ENCODE measurements at places on chromosomes 16 and 17.

GRCh38 chr17:81448950-81449349, 53.7 kb downstream of the BAHCC1 start:
- DNase-seq, result no peak

DNA sequence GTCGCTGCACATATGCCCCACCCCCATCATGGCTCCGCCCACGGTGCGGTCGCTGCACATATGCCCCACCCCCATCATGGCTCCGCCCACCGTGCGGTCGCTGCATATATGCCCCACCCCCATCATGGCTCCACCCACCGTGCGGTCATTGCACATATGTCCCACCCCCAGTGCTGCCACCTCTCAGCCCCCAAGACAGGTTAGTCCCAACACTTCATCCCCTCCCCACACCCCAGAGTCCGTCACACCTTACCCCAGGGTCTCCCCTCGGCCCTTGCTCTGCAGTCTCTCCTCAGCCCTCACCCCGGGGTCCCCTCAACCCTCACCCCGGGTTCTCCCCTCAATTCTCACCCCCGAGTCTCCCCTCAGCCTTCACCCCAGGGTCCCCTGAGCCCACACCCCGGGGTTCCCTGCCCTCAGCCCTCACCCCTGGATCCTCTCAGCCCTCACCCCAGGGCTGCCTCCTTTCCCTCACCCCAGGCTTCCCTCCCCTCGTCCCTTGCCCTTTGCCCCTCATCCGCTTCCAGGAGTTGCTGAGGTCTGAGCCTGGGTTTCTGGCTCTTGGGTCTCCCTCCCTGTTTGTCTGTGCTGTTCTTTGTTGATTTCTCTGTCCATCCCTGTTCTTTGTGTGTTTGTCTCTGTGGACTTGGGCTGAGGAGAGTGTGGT, 25.6 kb downstream of the TPSG1 start:
- no peak for DNase-seq

- no peak for DNase-seq
These were observed 59.2 kb downstream of the PLD6 start for GRCh38 chr17:17146786-17147406.

DNA sequence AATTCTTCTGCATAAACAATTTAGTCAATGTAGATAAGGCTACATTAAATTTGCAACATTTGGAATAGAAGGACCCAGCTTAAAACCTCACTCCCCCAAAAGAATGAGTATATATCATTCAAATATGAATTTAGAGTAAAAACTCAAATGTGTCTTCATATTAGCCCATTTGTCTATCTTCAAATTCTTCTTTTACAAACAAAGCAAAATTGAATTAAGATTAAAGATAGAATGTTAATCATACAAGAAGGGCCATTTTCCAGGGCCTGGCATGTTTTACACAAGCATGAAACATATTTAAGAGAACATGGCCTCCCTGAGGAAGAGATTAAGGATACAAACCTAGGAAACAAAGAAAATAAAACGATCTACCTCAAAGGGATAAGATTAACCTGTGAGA, 8.4 kb downstream of the TOX3 start:
- DNase-seq, result no peak

GRCh38 chr17:76734080-76734840, 2.9 kb downstream of the SRSF2 start:
- DNase-seq, result no peak

DNA sequence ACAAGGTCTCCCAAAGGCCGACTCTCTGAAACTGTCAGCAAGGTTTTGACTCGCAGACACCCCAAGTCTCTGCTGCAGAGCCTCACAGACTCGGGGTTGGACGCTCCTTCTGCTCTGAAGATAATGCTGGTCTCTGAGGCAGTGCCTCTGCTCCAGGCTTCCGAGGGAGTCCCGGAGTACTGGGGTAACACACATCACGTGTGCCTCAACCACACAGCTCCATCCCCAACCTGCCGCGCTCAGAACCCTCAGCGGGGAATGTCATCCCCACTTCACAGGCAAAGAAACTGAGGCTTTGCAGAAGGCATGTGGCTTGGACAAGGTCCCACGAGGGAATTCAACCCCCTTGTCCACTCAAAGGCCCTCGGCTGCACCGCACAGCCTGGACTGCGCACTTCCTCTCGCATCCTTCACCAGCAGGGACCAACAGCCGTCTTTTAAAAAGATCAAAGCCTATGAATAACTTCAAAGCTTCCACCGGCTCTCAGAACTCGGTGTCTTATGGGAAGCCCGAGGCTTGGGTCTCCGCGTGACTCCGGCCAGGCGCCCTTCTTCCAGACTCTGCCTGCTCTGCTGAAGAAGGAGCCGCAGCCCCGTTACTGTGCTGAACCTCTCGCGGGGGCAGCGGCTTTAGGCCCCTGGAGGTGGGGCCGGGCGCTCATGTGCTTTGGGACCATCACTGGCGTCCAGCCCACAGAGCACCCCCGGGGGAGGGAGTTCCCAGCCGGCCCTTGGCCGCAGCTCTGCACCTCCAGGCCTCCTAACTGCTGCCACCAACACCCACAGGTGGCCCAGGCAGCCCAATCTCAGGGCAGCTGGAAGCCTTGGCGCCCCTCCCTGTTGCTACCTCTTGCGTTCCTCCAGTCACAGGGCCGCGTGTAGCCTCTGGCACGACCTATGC, 2.2 kb downstream of the TMEM204 start:
- DNase-seq, result peak; percentile 36

- no peak for DNase-seq
These were observed 50.4 kb downstream of the SLFN5 start for GRCh38 chr17:35293151-35293847.

DNA sequence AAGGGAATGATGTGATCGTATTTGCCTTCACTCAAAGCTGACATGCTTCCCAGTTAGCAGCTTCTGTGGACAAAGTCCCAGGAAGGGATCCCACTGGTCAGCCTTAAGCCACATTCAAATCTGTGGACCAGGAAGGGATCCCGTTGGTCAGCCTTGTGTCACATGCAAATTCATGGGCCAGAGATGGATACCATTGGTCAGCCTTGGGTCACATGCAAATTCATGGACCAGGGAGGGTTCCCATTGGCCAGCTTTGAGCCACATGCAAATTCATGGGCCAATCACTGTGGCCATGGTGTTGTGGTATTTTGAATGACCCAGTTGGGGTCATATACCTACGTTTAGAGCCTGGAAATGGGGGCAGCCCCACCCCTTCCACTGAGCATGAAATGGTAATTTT, 201.6 kb downstream of the HS3ST4 start:
- DNase-seq, result no peak

GRCh38 chr16:69741951-69742904, 12.5 kb downstream of the NOB1 start:
- no peak for DNase-seq

DNA sequence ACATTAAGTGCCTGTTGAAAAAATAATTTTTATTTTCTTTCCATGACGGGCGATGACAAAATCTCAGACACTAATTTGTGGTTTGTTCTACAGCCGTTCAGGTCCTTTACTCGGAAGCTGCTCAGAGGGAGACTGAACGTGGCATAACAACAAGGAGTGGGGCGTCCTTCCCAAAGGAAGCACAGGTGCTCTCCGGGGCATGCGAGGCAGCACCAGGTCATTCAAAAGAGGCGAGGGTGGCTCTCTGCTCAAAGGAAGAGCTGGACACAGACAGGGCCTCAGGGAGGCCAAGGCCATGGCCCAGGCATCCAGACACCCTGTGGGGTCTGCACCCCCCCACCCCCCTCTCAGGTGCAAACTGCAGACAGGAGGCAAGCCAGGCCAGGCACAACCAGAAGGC, 16.2 kb downstream of the UNKL start:
- DNase-seq, result no peak

- DNase-seq, result no peak
These were observed 106.2 kb downstream of the N4BP1 start for GRCh38 chr16:48503779-48504178.

DNA sequence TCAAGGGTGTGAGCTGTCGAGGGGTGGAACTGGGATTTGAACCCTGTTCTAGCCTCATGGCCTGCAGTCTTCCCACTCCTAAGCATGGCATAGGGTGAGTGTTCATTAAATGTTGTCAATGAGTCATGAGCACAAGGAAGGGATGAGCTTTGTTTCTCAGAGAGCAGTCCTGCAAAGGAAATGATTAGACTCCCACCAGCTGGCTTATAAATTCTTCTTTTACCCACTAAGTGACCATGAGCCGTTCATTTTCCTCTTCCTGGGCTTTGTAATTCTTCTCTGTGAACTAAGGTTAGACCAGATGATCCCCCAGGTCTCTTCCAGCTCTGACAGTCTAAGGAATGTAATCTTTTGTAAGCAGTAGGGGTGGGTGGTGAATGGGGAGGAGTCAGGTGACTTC, 47.9 kb upstream of the HNF1B start:
- DNase-seq, result no peak

DNA sequence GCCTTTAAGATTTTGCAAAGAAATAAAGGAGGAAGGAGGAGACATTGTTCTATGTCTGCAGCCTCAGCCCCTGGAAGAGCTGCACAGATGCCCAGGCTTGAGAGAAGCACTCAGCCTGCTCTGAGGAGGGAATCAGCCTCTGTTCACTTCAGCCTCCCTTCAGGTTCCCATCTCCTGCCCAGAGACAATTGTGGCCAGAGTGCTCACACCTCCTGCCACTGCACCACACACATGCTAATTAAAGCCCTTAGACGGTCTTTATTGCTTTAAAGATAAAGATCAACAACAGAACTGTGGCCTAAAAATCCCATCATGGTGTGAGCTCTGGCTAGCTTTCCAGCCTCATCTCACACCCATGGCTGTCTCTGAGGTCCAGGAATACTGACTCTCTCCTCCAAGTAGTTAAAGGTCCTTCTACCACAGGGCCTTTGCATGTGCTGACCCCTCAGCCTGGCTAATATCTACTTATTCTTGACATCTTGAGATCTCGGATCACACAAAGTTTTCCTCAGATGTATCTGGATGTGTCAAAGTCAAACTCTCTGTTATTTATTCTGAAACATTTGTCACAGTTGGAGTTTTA, 33.8 kb downstream of the CHD9NB start:
- no peak for DNase-seq

DNA sequence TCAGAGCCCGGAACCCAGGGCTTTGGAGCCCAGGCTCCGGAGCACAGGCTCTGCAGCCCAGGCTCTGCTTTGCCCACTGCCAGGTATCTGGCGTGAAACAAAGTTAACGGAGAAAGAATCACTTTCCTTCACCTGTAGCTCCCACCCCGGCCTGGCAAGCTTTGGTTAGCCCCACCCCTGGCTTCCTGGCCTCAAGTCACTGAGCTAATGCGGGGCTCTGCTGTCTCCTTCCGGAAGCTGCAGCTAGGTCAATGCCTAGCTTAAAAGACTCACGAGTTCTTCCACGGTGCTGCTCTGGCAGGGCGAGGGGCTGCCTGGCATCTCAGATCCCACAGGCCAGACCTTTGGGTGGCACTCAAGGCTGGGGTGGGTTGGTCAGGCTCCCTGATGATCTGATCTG, 21.1 kb upstream of the SPPL2C start:
- DNase-seq, result no peak

DNA sequence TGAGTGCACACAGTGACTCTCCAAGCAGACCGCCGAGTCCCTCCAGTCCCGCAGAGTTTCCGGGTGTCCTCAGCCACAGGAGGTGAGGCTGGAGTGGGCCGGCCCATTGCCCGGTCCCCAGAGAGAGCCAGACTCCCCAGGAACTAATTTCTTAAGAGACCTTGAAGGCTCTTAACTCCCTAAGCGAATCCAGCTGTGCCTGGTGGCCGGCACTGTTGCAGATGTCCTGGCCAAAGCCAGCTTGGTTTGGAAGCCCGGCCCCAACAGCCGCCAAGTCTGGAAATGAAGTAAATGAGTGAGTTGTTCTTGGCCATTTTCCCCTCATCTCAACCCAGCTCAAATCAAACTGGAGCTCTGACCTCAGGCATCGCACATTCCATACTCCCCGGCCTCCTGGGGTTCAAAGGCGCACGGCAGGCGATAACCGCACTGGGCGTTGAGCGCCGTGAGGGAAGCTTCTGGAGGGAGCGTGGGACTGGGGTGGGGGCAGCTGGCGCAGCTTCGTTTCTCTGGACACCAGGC, 42.0 kb downstream of the CMIP start:
- DNase-seq, result no peak

- DNase-seq, result peak; percentile 56
These were observed 27.2 kb downstream of the CLEC16A start for GRCh38 chr16:10971560-10971961.

DNA sequence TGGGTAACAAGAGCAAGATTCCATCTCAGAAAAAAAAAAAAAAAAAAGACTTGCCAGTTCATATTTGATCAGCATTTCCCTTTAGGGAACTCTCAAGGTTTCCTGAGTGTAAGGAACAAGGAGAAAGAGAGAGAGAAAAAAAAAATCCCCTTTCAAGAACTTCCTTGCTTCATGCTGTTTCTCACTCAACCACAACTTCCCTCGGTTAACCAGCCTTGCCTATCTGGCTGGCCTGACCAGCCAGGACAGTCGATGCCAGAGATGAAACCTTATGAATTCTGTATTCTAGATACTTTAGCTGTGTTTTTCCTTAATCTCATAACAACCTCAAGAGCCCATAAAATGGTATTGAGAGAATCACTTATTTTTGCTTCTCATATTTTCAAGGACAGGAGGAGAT, 2.6 kb upstream of the N4BP1 start:
- no peak for DNase-seq

- DNase-seq, result no peak
These were observed 98.2 kb upstream of the NOL11 start for GRCh38 chr17:67619555-67619954.

GRCh38 chr17:34637548-34638525, 58.5 kb downstream of the TMEM132E start:
- DNase-seq, result peak; percentile 84

- no peak for DNase-seq
These were observed 341.0 kb upstream of the CCL2 start for GRCh38 chr17:33914125-33914524.

DNA sequence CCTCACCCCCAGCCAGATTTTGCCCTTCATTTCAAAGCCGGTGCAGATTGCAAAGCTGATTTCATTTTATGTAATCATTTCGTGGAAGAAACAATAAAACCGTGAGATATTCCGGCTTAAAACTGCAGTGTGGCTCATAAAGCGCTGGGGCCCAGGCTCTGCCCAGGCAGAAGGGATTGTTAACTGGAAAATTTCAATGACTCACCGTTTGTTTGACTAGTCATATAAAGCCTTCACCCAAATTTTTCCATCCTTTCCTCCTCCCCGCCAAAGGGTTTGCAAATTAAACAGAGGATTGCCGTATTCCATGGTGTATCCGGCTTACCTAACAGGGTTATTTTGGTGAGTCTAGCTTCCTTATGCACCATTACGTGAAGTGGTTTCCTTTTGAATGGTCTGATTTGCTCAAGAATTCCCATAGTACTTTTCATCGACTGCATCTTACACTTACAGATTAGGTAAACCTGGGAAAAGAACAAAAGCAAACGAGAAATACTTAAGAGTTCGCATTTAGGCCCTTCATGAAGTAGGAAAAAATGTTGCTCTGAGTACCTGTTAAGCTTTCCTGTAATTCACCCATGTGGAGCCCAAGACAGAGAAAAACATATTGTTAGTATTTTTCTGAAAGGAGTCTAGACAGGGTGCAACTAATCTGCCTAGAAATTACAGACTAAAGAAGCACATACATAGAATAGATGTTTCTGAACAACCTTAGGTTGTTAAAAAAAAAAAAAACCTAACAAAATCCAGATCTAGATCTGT, 949 bp upstream of the GSPT1 start:
- DNase-seq, result no peak

GRCh38 chr17:4946312-4946976, 1.9 kb downstream of the PFN1 start:
- no peak for DNase-seq

Data from stimulated activated CD4-positive, alpha-beta T cell treated with anti-CD3 and anti-CD28 coated beads, Interleukin-4, amount 100 ng/mL, for 24 hours (primary cell).